SHP77 treated with DMSO at 0.1 percent for 48 hours (cell line): ENCODE measurements at places on chromosomes 11 and 22.

GRCh38 chr22:18005201-18005926 lies 19.0 kb downstream of the MICAL3 start:
- no peak for DNase-seq

DNA sequence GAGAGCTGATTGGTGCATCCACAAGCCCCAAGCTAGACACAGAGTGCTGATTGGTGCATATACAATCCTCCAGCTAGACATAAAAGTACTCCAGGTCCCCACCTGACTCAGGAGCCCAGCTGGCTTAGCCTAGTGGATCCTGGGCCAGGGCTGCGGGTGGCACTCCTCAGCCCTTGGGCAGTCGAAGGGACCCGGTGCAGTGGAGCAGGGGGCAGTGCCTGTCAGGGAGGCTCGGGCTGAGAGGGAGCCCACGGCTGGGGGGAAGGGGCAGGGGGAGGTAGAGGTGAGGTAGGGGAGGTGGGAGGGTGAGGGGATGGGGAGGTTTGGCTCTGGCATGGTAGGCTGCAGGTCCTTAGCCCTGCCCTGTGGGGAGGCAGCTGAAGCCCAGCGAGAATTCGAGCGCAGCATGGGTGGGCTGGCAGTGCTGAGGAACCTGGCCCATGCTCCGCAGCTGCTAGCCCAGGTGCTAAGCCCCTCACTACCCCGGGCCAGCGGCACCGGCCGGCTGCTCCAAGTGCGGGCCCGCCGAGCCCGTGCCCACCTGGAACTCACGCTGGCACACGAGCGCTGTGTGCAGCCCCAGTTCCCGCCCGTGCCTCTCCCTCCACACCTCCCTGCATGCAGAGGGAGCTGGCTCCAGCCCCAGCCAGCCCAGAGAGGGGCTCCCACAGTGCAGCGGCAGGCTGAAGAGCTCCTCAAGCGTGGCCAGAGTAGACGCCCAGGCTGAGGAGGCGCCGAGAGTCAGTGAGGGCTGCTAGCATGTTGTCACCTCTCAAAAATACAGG lies 742.8 kb downstream of the FAM181B start:
- no peak for DNase-seq

DNA sequence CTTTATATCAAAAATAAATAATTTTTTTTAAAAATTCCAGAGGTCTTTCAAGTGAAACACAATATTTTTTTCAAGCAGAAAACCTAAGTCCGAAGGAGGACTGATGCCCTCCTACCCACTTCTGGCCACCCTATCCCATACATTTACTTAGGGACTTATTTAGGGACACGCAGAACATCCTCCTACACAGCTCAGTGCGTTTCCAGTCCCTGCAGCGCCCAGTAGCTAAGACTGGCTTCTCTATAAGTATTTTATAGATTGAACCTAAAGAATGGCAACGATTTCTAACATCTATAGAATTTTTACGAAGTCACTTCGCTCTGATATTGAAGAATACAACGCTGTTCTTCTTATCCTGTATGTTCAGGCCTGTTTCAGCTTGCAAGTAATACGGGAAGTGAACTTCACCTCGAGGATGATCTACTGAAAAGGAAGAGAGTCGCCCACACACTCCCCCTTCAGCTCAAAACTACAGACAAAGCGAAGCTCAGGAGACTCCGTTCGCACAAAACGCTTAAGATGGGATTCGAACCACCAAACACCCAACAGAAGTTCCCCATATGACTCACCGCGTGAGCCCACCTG lies 328 bp downstream of the CHEK2 start:
- DNase-seq: no peak

DNA sequence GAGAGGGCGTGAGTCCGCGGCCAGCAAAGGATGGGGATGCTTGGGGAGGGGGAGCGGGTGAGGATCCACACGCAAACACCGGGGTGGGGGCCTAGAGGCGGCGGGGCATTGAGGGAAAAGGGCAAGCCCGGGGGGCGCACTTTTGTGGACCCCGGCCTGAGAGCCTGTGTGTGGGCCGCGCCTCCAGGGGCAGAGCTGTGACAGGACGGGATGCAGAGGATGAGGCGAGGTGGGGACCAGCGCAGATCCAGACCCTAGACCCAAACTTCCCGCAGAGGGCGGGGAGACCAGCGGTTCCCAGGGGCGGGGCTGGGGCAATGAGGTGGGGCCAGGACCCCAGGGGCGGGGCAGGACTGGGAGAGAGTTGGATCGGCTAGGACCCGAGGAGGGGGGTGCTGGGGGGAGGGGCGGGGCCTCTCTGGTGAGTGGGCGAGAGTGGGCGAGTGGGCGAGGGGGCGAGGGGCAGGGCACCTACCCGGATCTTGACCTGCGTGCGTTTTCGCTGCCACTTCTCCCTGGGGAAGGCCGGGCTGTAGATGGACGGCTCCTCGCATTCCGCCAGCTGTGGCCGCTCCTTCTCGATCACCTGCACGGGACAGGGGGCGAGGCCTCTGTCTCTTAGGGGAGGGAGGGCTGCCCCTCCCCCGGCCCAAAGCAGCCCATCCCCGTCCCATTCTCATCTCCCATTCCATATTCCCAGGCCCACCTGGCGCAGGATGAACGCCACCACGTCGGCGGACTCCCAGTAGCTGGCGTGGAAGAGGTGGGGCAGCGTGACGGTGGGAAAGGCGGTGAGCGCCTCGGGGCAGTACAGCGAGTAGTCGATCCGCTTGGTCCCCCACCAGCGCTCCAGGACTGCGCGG lies 10.6 kb downstream of the PITPNM1 start:
- DNase-seq: no peak

DNA sequence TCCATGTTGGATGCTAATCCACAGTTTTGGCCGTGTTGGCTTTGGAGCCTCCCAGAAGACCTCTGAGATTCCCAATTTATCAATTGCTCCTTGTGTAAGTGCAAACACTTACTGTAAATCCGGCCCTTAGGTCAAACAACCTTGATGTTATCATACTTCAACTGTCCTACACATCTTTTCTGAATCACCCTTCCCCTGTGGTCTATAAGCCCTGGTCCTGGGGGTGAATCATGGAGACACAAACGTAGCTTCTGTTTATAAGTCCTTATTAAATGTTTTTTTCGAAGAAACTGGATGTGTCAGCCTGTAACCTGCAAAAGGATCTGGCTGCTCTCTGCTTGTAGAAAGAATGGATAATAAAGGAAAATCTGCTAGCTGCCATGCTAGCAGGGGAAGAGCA lies 1.7 kb upstream of the IL10RA start:
- DNase-seq: no peak

DNA sequence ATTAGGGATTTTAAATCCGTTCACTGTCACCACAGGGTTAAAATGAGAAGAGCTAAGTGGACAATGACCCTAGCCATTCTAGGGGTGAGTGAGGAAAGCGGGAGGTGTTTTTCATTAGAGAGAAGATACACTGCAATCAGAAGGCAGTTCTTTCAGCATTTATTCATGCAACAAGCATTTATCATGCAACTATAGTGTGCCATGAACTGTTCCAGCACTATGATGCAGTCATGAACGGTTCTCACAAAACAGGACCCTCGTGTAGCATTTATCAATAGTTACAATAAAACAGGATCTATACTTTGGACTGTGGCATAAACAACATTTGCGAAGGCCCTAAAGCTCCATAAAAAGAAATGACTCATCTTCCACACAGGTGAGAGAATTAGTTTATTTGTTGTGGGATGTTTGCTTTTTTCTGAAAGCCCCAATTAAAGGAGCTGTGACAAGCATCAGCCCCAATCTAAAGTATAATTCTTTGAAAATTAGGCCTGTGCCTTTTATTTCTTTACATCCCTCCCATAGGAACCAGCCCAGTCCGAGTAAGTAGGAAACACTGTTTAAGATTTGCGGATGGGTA lies 51.5 kb downstream of the PAMR1 start:
- no peak for DNase-seq

- no peak for DNase-seq
Measured at GRCh38 chr22:30435674-30436126, 10.1 kb downstream of the MTFP1 start.

GRCh38 chr11:128318856-128319474 lies 268.4 kb downstream of the ETS1 start:
- no peak for DNase-seq

GRCh38 chr11:106714199-106714598 lies 304.1 kb downstream of the GUCY1A2 start:
- no peak for DNase-seq

DNA sequence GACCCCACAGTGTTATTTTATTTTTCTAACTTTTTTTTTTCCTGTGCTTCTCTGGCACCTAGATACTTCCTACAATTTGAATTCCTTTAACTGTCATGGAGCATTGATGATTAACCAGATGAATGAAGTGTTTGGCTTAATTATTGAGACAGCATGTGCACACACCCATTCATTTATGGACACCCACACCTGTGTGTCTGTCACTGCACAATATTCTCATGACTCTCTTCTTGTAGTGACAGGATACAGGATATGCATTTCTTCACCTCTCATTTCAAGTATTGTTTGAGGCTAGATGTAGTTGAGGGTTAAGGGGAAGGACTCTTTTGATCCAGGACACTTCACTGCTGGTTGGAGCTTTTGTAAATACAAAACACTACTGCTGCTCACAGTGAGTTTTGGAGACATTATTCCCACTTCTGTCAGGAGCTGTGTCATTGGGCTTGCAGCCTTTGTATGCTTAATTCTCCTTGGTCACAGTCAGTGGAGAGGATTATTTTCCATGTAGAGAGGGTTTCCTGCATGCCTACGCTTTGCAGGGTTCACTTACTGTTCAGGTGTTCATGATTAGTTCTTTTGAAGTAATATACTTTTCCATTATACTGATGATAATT lies 33.5 kb downstream of the SPECC1L start:
- DNase-seq: no peak

GRCh38 chr11:129787532-129788155 lies 28.0 kb upstream of the TMEM45B start:
- DNase-seq: no peak

GRCh38 chr22:30968015-30968923 lies at the start of gene MORC2:
Gene MORC2, minus strand, starts transcription at chr22:30968774. Its CDS starts 885 bp downstream, at chr22:30967889.
- peak; percentile 46 for DNase-seq

DNA sequence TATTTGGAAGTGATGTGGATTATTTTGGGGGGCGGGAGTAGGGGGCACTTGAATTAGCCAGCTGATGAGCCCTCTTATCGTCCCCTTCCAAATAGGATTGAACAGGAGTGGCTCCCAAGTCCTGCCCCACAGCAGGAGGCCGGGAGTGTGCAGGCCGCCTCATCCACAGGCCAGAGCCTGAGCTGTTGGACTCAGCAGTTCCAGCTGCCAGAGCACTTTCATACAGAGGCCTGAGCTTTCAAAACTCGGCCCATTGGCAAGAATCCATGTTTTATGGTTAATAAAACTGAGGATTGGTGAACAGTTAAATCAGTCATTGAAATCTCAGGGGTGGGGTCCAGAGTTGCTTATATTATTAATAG lies 9.6 kb downstream of the FAM118A start:
- DNase-seq: no peak

DNA sequence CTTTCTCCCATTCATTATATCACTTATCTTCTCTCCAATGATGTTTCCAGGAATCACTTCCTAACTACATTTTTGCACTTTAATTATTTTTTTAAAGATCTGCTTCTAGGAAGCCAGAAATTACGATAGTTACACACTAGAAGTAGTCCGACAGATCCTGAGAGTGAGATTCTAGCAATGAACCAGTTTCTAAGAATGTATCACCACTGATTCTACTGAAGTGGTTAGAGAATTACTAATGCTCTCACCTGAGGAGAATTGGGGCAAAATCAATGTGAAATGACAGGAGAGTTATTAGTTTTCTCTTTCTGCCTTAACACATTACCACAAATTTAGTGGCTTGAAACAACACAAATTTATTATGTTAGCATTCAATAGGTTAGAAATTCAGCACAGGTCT lies 241.2 kb downstream of the CASP12 start:
- no peak for DNase-seq

GRCh38 chr22:32005453-32005852 lies 37.6 kb upstream of the SLC5A1 start:
- DNase-seq: no peak

GRCh38 chr11:85590848-85591483 lies 36.2 kb downstream of the DLG2 start:
- no peak for DNase-seq

DNA sequence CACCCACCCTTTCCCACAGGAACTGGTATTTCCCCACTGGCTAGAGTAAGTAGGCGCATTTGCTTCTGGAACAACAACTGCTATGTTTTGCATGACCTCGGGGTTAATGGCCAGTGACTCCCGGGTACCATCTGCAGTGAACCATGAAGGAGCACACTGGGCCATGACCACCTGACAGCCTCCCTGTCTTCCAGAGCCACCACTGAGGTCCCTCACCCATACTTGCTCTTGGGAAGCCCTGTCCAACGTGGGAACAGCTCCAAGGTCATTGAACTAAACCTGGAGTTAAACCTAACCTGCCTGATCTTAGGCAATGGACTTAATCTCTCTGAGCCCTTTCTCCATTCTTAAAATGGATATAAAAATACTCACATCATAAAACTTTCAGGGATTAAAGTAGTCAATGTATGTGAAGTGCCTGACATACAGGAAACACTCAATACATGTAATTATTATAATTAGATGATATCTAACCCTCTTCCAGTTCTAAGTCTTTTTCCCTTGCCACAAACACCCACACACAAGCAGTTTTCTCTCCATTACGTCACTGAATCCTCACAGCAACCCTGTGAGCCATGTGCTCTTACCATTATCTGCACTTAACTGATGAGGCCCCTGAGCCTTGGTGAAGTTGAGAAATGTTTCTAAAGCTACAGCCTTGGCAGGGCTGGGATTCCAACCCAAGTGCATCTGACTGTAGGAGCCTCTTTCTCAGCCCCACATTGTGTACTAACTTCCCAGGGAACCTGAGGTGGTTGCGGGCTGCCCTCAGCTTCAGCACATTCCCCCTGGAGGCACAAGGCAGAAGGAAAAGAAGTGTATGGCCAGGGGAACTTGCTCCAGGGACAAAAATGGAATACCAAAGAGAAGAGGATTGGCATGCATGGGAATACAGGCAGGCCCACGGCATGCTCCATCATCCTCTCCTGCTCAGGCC lies 74.5 kb upstream of the NCAM1 start:
- DNase-seq: no peak

DNA sequence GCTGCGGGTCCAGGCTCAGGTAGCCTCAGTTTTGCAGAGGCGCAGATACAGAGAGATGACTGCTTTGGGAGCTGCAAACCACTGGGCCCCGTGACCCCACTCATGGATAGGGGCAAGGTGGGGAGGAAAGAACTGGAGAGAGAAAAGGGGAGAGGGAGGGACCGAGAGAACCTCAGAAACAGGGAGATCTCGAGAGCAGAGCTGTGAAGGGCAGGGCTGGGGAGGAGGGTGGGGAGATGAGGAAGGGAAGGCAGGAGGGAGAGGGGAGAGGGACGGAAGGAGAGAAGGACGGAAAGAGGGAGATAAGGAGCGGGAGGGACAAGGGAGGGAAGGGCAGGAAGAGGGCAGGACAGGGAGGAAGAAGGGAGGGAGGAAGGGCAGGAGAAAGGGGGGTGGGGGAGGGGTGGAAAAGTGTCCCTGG lies 46.3 kb downstream of the IGLL1 start:
- no peak for DNase-seq

GRCh38 chr22:20421507-20421874 lies 16.1 kb downstream of the SCARF2 start:
- DNase-seq: no peak

GRCh38 chr22:37443977-37444376 lies 16.7 kb upstream of the ELFN2 start:
- no peak for DNase-seq
